Fibroblast of skin of right biceps (primary cell): ENCODE measurements at places on chromosomes 3 and 15.

DNA sequence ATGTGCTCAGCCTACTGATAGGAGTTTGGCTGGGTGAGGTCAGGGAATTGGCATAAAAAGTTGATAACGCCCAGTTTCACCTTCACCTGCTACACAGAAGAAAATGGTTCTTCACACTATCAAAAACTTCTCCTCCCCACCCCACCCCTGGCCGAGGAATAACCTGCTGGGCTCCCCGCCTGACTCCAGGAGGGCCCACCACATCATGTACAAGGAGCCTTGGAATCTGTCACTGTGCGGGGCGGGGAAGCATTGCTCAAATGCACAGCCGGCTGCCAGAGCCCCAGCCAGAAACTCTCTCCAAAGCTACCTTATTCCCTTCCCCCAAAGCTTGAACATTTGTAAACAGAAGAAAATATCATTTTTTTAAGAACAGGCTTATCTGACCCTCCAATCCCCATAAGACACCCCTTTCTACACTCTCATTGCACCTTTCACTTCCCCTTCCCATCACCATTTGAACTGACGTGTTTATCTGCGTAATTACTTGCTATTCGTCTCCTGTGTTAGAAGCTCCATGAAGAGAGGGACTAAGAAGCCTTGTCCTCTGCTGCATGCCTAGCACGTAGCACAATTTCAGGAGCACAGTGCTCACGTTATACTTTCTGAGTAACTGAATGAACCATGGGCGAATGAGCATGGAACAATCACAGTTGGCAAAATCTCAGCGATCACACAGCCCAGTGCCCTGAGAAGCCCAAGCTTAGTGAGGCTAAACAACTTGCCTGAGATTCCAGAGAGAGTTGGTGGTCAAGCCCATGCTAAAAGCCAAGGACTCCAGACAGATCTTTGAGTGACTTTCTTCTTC, 82.9 kb downstream of the HES1 start:
- DNase-seq = no peak

DNA sequence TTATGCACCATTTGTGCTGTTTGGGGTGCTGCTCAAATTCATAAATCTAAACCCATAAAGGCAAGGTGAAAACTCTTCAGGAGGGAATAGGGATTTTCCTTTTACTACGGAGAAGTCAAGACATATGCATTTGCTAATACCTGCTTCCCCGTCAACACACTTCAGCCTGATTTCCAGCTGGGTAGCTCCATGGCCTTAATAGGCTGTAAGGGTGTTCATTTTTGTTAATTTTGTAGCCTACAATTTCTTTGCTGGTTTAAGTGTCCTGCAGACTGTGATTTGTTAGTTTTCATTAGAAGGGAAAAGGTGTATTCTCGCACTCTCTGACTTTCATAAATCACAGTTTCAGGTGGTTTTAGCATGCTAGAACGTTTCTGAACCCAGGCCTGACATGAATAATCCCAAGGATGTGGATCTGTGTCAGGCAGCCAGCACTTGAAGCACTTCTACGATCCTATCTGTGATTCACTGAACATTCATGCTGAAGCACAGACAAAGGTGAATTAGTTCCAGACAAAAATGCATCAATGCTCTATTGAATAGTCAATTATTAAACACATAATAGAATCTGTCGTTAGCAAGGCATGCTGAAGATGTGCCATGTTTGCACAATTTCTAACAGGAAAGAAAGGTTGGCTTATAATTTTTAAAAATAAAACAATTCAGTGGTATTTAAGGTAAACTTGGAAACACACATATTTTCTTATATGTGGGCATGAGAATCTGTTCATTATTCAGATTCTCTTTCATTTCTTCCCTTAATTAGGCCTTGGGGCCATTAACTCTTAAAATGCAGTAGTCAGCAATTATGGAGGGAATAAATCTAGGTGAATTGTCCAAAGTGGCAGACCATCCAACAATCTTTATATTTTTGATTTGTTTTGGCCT, 17.9 kb upstream of the NMNAT3 start:
- no peak for DNase-seq

GRCh38 chr3:13139471-13140065, 66.3 kb upstream of the IQSEC1 start:
- DNase-seq = no peak

DNA sequence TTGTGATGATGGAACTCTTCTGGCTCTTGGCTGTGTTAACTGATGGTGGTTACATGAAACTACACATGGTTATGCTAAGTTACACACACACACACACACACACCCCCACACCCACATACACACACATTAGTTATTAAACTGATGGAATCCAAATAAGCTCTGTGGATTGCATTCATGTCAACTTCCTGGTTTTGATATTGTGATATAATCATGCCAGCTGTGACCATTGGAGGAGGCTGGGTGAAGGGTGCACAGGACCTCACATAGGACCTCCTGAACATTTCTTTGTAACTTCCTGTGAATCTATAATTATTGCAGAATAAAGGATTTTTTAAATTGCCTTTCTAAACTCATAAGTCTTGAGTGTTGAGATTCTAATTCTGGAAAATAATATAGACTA, 58.9 kb upstream of the LIMD1 start:
- no peak for DNase-seq

- DNase-seq = no peak
Observed at GRCh38 chr3:152480282-152480953, 211.7 kb downstream of the MBNL1 start.

GRCh38 chr15:76448755-76449154, 112.2 kb downstream of the ISL2 start:
- DNase-seq = no peak

GRCh38 chr15:89551550-89551949, 23.7 kb upstream of the TICRR start:
- no peak for DNase-seq

GRCh38 chr15:92951800-92952457, 51.8 kb downstream of the CHD2 start:
- DNase-seq = peak; percentile 18

- no peak for DNase-seq
Observed at GRCh38 chr3:17508180-17508752, 234.2 kb downstream of the TBC1D5 start.

DNA sequence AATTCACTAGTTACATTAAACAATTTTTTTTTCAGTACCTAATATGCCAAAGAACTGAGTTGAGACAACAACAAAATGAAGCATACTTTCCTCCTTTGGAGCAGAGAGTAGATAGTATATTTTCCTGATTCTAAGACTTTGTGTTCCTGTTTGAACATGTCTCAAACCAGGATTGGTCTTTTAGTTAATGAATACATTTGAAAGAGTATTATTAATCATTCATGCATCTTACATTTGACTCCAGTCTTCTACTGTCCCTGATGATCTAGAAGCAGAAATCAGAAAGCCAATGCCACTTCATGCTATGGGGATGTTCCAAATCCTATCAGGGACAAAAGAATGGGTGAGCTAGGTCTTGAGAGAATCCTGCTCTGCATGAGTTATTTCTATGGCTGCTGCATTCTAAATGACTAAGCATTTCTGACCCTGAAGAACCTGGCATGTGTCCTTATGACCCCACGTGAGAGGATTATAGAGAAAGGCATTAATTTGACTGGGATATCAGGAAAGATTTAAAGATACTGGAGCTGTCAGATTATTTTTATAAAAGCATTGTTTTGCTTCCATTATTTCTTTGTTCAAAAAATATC, 32.9 kb upstream of the MBNL1 start:
- DNase-seq = peak; percentile 68

- no peak for DNase-seq
Observed at GRCh38 chr3:99681512-99681911, 43.1 kb downstream of the COL8A1 start.

GRCh38 chr3:16301507-16301906, 36.5 kb downstream of the OXNAD1 start:
- DNase-seq = no peak

DNA sequence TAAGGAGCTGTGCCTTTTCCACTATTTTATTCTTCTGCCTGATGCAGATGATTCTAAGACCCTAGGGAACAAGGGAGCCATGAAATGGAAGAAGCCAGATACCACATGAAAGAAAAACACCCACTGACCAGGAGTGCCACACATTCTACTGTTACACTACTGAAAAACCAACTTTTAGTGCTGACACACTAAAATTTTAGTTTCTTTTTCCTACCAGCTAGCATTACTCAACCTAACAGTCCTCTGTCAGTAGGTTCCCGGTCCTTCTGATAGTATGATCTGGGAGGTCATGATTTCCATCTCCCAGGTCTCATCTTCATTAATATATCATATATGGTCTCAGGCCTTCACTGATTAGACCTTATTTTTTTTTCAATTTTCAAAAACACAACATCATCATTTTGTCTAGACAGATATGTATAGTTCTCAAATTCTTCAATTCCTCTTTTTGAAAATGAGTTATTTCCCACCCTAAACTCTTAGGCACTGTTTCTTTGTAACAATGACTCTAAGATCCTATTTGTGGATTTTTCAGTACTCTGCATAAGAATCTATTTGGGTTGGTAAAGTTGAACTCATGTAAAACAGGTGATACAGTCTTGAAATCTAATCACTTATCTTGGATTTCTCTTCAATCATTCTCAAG, 321.8 kb downstream of the CTNNB1 start:
- DNase-seq = no peak

DNA sequence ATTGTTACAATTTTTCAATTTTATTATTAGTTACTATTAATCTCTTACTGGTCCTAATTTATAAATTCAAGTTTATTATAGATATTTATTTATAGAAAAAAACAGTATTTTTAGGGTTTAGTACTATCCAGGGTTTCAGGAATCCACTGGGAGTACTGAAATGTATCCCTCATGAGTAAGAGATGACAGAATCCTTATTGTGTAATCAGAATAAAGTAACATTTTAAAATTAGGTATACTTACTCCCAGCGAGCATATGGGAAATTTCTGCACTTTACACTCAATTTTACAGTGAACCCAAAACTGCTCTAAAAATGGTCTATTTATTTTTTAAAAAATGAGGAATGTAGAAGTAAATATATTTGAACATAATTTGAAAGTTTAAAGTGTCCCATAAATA, 202.7 kb downstream of the CGGBP1 start:
- DNase-seq = peak; percentile 29

DNA sequence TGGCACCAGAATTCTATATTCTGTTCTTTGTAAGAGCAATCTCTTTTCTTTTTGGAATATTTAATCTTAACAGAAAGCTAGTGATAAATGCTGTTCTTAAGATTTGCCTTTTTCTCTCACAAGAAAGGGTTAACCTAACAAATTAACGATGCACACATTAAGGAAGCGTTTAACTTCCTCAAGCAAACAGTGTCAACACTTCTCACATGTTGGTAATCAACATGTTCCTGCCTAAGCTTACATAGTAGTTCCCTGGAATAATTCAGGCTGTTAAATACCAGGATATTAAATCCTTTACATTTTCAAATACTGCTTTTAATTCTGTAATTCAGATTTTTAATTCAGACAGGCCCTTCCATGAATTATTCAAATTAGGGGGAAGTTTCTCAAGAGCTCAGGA, 67.4 kb upstream of the RPL35A start:
- no peak for DNase-seq

GRCh38 chr3:58529516-58530353, 7.3 kb downstream of the ACOX2 start:
- DNase-seq = no peak

DNA sequence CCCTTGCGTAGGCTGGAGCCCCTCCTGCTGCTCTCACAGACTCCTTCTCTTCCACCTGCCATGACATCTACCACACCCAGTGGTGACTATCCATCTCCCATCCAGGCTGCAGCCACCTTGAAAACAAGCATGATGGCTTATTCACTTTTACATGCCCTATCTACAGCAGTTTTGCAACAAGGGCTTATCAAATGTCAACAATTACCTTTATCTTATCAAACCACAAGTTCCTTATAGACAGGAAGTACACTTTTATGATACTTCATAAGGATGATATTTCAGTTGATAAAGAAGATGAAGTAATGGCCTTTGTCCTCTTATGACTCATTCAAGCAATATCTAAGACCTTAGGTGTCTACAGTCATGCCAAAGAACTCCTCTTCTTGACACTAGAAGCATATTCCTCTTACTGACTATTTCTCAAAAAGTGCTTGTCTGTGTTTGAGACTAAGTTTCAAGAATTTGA, 125.3 kb upstream of the SPRED1 start:
- peak; percentile 41 for DNase-seq

DNA sequence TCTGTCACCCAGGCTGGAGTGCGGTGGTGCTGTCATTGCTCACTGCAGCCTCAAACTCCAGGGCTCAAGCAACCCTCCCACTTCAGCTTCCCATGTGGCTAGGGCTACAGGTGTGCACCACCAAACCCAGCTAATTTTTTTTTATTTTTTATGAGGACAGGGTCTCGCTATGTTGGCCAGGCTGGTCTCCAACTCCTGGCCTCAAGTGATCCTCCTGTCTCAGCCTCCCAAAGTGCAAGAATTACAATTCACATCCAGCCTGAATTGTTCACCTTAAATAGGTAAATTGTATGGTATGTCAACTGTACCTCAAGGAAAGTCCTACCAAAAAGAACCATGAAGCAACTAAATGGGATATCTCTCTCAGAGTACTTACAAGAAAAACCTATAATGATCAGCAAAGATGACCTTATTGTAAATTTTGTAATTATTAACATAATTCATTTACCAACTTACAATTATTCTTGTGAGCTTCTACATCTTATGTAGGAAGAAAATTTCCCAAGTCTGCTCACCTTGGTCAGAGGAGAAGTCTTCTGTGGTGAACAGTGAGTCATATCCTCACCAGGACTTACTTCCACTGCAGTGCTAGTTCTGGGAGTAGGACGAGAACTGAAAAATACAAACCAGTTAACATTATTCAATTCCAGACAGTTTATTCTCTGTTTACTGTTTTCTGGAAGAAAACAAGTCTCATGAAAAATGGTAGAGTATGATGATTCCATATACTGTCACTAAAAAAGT, 54.4 kb downstream of the ULK4 start:
- DNase-seq = peak; percentile 8
